ENCODE measurements at places on chromosomes 4 and X. TPM values are rescaled to one million over a fixed set of nuclear protein-coding genes. Genes with fewer than 3 reads are reported as not detected.

DNA sequence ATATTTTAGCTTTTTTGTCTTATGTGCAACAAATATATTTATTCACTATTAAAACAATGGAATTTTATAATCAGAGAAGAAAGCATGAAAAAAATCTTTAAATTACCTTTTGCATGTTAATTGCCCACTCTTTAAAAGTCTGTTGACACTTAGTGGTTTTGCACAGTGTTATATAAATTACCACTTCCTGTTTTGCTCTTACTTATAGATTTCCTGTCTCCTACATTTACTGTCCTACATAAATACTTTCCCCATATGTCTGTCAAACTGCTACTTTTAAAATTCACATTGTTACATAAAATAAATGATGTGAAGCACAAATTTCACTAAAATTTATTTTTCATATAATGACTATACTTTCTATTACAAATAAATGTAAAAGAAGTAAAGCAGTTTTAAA, 161.1 kb upstream of the NDST4 start:
- DNase-seq = no peak

DNA sequence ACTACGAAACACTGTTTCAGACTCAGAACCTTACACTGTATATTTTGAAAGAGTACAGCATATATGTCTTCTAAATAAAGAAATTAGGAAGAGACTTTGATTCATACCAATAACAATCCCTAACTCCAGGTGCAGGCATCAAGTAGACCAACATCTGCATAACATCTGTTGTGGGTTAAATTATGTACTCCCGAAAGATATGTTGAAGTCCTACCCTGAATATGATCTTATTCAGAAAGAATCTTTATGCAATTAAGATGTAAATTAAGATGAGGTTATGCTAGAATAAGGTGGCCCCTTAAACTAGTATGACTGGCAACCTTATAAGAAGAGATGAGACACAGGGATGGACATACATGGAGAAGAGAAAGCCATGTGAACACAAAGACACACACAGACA, 117.9 kb downstream of the INPP4B start:
- no peak for DNase-seq

- no peak for DNase-seq
These were observed 384.9 kb upstream of the SLC7A11 start for GRCh38 chr4:138627096-138627495.

SLC10A4 gene
- total RNA-seq = not detected
